ENCODE measurements at places on chromosomes 12 and 14.

DNA sequence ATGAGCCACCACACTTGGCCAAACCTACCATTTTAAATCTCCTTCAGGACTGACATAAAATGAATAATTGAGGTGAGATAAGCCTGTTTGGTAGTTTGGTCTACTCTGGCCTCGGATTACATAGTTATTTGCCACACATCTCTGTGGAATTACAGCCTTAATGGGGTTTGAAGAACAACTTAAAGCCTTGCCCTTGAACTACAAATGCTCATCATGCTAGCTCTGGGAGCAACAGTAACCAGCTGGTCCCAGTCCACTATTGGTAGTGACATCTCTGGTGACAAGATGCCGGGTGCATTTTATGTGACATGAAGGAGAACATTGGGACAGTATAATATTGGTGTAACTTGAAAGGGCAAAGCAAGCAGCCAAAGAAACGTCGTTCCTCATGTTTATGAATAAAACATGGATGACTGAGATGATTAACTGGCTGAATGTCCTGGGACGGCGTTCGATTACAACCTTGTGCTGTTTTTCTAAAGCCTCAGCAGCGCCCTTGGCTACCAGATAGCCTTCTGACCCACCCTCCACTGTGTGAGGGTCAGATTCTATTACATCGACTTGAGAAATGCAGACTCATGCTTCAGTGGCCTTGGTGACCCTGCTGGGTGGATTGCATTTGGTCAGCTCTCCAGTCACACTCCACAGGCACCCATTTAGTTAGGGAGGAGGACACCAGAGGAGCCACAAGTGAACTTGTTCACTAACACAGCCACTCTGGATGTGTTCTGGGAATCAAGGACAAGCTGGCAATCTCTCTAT, 41.5 kb downstream of the BEST3 start:
- no peak for DNase-seq

GRCh38 chr14:28773861-28774691, 7.5 kb downstream of the FOXG1 start:
- no peak for DNase-seq

- DNase-seq, result no peak
These were observed 211.3 kb downstream of the AACS start for GRCh38 chr12:125276567-125276966.

DNA sequence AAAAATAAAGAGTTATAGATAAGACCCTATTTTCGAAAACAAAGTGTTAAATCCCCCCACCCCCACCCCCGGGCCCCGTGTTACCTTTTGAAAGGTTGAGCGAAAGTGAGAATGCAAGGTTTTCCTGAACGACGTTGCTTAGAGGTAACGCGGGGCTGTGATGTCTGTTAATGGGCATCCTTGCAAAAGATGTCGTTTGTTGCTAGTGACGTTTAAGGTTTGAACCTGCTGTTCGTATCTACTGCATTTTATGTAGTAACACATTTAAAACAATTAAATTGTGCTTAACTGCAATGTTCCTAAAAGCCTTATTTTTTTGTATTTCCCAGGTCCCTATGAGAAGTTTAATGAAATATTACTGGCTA, 1.2 kb downstream of the CPSF6 start:
- no peak for DNase-seq

- DNase-seq, result no peak
These were observed 42.8 kb downstream of the NKX2-1 start for GRCh38 chr14:36477266-36477665.

Measured in stimulated activated CD4-positive, alpha-beta T cell treated with anti-CD3 and anti-CD28 coated beads, TNF-alpha, amount 100 ng/mL, for 1 hour (primary cell).